AG04449 (cell line): ENCODE measurements at places on chromosomes 1 and 21.

- no peak for DNase-seq
These were observed 190.5 kb upstream of the C1orf174 start for GRCh38 chr1:4090556-4090955.

GRCh38 chr1:163195728-163196448 lies 6.8 kb downstream of the RGS5 start:
- no peak for DNase-seq

DNA sequence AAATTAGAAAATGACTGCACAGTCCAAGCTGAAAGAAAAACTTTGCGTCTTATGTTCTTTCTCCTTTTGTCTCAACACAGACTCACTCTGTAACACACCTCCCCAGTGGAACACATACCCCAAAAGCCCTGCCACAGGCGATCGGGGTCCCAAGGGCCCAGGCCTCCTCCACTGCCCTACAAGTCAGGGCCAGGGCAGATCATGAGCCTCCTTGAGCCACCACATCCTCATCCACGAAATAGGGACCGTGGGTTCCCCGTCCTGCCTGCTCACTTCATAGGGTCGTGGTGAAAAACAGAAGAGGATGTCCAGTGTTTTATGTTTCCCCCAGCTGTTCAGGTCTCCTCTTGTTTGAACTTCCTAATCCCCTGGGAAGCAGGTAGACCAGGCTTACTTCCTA lies 116.7 kb downstream of the KCNN3 start:
- no peak for DNase-seq

- peak; percentile 92 for DNase-seq
These were observed 65.1 kb upstream of the JUN start for GRCh38 chr1:58848818-58849411.

- no peak for DNase-seq
These were observed 6.0 kb downstream of the CYB561D1 start for GRCh38 chr1:109499661-109500536.
